ENCODE measurements at places on chromosomes 7 and 10.

DNA sequence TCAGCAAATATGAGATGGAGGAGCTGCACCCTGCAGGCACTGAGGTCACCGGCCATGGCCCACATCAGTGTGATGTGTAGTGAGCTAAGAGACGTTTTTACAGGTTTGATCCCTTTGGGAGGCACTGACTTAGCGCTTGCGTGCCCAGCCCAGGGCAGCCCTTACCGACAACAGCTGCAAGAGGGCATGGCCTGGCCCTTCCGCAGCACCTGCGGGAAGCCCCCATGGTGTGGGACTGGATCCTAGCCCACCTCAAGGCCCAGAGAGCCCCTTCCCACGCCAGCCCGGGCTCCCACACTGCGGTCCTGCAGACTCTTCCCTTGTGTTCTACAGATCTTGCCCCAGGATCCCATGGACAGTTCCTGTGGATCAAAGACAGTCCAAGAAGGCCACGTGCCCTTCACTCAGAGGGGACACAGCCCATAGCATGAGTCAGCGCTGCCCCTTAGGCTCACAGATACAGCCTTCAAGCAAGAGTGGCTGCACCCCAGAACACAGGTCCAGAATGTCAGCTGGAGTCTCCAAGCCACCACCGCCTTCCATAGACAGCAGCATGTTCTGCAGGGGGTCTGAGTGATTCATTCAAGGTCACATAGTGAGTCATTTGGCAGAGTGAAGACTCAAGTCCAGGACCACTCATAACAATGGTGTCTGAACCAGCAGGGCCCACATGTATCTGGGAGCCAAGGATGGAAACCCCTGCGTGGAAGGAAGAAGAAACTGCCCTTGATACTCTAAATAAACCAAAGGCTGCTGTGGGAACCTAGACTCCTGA, 25.4 kb downstream of the TLL2 start:
- peak; percentile 29 for DNase-seq

GRCh38 chr7:20444030-20444800, 113.5 kb downstream of the ITGB8 start:
- DNase-seq: peak; percentile 39

DNA sequence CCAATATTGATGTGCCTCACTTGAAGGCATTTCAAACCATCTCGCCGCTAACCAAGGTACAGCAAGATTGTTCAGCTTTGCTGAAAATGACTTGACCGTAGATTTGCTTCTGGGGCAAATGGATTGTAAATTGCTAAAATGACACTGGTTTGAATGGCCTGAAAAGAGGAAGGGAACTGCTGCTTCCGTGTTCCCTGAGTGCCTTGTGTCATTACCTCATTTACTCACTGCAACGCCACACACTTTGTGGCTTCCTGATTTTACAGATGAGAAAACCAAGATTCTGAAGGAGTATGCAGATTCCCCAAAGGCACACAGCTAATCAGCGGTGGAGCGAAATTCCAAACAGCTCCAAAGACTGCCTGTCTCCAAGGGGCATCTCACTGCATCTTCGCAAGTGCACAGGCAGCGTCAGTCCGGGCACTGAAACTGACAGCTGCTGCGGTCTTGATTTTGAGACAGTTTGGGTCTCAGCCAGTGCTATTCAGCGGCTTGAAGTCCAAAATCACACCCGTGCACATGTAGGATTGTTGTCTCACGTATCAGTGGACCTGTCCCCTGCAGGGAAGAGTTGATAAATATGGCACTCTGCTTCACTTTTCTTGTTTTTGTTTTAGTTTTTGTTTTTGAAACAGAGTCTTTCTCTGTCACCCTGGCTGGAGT, 290.9 kb downstream of the DPP6 start:
- no peak for DNase-seq

DNA sequence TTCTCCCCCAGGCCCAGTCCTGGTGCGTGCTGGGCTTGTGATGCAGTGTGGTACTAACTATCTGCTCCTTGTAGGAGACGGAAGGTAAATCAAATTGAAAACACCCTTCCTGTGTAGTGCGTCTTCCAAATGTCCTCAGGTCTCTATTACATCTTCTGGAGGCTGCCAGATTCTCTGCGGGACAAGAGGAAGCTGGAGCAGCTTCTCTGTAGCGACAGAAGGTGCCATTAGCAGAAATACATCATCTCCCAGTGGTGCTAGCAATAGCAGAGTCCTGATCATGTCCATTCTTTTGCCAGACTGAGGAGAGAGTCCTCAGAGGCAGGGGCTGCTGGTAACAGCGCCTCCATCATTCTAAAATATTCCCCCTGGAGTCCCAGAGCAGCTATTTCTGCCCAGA, 675.2 kb downstream of the LRMDA start:
- no peak for DNase-seq

DNA sequence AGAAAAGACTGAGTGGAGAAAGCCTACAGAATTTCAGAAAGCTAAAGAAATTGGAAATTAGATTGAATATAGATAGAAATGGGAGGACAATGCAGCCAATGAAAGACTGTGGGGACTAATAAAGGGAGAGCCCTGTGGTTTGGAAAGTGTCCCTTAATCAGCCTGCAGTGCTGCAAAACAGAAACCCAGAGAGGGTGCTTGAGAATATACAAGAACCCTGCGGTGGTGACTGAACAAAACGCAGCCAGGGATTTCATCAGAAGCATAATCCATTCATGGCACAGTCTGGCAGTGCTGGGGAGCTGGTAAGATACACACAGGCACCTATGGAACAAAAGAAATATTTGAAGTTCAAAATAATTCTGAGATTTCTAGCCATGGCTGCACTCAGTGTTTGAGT, 19.1 kb downstream of the CEP41 start:
- DNase-seq: peak; percentile 35

DNA sequence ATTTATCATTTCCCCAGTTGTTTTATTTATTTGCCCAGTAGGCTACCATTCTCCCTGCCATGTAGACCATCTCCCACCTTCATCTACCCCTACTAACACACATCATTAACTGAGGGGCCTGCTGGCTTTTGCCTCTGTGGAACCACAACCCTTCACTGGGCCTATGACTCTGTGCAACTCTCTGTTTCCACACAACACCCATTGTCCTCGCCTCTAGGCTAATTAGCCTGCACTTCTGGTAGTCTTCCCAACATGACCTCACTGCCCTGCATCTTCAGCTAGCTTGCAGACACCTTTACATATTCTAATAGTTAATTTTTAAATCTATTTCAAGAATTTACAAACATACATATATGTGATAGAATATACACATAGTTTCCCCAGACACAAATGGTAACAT, 7.5 kb downstream of the ANKIB1 start:
- DNase-seq: no peak

GRCh38 chr10:17386616-17387075, 67.7 kb downstream of the ST8SIA6 start:
- no peak for DNase-seq
